ENCODE measurements at places on chromosomes 6 and 20.

DNA sequence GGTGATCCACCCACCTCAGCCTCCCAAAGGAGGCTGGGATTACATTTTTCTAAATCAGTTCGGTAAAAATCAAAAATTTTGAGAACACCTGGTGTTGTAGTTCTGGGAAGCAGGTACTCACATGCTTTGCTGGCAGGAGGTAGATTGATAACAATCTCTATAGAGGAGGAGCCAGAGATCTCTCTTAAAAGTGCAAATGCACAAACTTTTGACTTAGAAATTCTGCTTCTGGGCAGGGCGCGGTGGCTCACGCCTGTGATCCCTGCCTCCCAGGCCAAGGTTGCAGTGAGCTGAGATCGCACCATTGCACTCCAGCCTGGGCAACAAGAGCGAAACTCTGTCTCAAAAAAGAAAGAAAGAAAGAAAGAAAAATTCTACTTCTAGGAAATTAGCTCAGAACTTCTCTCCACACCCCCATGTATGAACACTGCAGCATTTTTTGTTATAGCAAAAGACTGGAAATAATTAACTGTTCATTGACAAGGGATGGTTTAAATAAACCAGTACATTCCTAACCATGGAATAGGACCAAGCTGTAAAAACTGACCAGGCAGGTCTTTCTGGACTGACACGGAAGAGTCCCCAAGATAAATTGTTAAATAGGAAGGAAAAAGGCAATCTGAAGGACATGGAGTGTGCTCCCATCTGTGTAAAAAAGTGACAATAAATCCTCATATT, 14.4 kb upstream of the TRIB3 start:
- DNase-seq, result no peak

DNA sequence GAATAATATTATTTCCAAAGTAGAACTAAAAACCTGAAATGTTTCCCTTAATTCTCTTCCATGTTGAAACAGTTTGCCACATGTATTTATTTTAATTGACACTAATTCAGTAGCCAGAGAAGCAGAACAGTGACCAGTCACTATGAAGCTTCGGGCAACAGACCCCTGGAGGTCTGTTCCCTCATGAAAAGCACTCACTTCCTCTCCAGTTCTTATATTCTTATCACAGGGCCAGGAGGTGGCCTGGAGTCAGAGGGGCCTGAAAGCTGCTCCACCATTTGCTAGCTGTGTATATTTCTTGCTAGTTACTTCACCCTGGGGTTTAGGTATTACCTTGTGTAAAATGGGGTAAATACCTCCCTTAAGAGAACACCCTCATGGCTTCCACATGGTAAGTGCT, 49.1 kb downstream of the MAP7 start:
- no peak for DNase-seq

DNA sequence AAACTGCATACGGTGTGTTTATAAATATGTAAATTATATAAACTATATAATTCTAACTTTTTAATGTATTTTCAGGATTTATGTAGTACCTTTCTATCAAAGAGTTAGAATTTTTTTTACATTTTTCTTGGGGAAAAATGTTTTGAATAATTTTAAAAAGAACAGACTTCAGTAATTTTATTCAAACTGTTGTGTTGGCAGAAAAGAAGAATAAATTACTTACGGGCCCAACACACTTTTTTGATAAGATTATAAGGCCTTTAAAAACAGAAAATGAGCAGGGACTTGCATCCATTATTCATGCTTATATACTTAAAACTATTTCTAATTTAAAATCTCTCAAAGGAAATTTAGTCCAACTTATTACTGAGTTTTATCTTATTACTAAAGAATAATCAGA, 58.2 kb downstream of the KIF16B start:
- DNase-seq, result no peak

DNA sequence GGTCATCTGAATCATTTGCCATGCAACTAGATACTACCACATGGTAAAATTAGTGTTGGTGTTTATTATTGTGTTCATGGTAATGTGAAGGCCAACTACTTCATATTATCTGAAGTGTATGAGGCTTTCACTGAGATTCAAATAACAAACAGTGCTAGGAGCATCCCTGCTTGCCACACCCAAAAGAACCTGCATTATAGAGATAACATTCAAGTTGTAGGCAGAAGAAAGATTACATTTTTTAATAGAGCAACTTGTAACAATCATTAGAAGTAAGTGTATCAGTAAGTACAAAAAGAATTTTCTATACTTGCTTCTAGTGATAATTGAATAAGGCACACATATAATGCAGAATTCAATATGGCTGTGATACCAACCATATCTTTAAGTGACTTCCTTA, 49.8 kb downstream of the BCKDHB start:
- DNase-seq, result no peak

DNA sequence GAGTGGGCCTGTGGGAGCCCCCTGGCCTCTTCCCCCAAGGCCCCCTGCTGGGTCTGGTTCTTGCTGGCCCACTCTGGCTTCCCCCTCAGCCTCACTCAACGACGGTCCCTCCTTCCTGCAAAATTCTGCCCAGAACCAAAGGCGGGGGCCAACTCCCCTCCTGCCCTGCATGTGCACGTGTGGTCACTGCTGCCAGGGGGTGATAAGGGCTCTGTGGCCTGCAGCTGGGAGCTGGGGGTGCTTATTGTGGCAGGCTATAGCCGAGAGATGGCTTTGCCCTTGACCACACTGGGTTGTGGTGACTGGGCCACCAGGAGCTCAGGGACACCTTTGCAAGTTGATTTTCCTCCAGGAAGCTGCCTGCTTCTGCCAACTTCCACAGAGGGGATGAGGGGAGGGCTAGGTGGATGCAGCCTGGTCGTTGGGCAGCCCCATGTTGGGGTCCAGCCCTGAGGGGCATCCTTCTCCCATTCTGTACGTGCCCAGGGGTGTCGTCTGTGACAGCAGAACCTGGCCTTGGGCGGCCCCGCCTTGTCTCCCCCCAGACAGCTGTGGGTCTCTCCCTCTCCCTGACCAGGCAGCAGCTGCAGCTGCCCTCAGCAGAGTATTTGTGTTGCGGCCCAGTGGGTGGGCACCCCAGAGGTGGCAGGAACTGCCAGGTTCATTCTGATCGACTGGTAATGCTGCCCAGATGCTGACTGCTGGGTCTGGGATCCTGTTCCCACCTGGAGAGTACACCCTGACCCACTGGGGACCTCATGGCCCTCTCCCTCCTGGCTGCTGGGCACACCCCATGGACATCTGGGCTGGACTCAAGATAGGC, 5.6 kb downstream of the TCEA2 start:
- no peak for DNase-seq

GRCh38 chr20:4866429-4866828, 134.9 kb downstream of the SLC23A2 start:
- DNase-seq, result no peak

DNA sequence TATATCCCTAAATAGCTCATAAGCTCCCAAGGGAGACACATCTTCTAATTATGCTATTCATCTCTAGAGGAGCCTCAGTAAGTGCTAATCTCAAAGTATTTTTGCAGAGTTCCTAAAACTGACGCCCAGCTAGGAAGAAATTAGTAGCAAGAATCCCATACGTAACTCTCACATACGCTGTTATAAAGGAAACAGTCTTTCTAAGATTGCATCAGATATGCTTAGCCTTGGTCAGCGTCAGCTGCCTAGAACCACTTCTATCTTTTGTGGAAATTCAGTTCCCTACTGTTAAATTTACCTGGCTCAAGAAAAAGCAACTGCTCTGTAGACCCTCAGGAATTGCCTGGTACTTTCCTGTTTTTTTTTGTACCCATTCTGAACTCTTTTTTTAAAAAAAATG, 13.6 kb downstream of the RIPOR2 start:
- DNase-seq, result no peak

DNA sequence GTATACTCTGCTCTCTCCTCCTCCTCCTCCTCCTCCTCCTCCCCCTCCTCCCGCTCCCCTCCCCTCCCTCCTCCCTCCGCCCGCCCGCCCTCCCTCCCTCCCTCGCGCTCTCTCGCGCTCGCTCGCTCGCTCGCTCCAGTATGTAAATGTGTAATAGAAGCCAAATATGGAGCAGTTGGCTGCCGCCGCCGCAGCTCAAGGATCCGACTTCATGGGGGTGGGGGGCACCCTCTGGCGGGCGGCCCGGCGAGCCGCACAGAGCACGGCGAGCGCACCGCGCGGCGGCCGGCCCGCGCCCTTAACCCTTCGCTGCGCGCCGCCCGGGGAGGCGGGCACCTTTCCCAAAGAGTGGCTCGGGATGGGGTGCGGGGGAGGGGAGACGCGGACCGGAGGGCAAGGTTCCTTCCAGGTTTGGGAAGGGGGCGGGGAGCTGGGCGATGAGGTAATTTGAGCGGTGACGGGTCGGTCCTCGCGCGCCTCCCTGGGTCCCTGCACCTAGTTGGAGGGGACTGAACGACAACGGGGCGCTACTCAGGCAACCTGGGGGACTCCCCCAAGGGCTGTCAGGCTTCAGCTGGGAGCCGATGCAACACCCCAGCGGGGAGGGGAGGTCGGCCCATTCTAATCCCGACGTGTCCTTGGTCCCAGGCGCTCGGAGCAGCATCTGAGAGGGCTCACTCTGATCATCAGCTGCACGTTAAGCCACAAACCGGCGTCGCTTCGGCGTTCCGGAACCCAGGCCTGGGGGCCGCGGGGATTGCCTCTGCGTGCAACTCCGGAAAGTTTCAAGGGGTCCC, 409 bp upstream of the ATXN1 start:
- DNase-seq, result peak; percentile 70

DNA sequence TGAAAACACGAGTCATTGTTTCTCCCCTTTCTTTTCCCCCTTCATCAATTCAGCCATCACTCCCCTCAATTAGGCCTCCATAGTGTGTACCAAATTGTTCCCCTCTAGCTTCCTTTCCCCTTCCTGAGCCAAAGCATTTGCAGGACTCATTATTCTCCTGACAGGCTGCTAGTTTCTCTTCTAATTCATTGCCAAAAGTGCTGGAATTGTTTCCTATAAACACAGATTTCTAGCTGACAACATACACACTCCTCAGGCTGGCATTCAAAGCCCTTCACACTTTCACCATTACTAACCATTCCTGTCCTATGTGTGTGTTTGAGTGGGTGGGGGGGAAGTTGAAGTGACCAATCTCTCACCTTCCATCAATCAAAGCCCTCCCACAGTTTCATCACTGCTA, 444.2 kb upstream of the OPRM1 start:
- DNase-seq, result no peak

GRCh38 chr6:25842526-25842925, 10.7 kb upstream of the SLC17A1 start:
- DNase-seq, result no peak

GRCh38 chr6:98583506-98583905, 250.9 kb upstream of the POU3F2 start:
- DNase-seq, result no peak

GRCh38 chr20:59222253-59223181, 58.9 kb downstream of the ZNF831 start:
- DNase-seq, result peak; percentile 93

DNA sequence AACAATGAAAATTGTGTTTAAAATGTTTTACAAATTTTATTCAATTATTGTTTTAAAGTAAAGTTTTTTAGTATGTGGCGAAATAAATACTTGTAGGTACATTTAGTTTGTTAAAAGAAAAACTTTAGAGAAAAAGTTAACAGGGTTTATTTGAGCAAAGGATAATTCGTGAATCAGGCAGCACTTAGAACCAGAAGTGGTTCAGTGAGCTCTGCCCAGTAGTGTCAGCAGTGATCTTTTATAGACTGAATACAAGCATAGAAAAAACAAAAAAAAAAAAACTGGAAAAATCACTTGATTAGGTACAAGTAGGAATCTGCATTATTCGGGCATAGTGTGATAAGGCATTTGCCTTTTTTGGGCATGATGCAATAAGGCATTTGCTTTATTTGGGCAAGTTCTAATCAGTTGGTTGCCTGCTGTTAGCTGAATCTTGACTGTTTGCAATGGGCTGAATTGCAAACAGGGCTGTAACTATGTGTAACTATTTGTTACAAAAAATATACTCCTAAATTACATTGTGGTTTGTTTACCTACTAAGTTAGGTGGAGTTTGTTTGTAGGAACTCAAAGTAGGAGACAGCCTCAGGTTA, 122.9 kb upstream of the MMS22L start:
- no peak for DNase-seq

DNA sequence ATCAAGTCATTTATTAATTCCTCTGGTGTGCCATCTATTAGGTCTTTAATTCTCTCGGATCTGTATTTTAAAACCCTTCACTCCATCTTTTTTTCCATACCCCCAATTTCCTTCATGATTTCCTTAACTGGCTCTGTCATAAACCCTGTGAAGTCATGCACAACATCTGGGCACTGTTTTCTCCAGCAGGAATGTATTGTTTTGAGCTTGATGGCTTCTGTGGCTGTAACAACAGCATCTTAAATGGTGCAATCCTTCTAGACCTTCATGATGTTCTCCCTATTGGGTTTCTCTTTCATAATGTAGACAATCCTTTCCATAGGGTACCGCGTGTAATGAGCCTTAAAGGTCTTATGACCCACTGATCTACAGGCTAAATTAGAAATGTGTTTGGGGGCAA, 29.0 kb downstream of the CDK19 start:
- DNase-seq, result no peak

- no peak for DNase-seq
These were observed 37.1 kb upstream of the SLC4A11 start for GRCh38 chr20:3275966-3276679.

DNA sequence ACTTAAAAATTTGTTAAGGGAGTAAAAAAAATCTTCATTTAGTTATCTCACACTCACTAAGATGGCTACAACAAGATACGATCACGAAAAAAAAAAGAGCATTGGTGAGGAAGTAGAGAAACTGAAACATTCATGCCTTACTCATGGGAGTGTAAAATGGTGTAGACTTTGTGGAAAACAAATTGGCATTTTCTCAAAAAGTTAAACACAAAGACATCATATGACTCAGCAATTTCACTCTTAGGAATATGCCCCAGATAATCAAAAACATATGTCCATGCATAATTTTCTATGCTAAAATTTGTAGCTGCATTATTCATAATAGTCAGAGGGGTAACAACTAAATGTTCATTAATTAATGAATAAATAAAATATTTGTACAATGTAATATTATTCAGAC, 120.9 kb upstream of the IRAK1BP1 start:
- DNase-seq, result no peak

DNA sequence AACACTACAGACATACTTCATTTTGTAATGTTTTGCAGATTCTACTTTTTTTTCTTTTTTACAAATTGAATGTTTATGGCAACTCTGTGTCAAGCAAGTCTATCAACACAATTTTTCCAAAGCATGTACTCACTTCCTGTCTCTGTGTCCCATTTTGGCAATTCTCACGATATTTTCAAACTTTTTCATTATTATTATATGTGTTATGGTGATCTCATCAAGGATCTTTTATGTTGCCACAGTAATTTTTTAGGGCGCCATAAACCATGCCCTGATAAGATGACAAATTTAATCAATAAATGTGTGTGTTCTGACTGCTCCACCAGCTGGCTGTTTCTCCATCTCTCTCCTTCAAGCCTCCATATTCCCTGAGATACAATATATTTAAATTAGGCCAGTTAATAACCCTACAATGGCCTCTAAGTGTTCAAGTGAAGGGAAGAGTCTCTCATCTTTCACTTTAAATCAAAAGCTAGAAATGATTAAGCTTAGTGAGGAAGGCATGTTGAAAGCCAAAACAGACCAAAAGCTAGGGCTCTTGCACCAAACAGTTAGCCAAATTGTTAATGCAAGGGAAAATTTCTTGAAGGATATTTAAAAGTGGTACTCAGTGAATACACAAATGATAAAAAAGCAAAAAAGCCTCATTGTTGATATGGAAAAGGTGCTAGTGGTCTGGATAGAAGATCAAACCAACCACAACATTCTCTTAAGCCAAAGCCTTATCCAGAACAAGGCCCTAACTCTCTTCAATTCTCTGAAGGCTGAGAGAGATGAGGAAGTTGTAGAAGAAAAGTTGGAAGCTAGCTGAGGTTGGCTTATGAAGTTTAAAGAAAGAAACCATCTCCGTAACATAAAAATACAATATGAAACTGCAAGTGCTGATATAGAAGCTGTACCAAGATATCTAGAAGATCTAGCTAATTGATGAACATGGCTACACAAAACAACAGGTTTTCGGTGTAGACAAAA, 194.4 kb upstream of the TAB2 start:
- DNase-seq, result no peak

Data from urothelium cell line (cell line).